MG63 (cell line): ENCODE measurements at places on chromosomes 3 and 15. TPM values are rescaled to one million over a fixed set of nuclear protein-coding genes. Genes with fewer than 3 reads are reported as not detected.
A peak's percentile ranks its signal among the peaks of the same experiment; 100 is the strongest.

GRCh38 chr3:33441225-33441976 is 1.2 kb upstream of the UBP1 start:
- DNase-seq: no peak

DNA sequence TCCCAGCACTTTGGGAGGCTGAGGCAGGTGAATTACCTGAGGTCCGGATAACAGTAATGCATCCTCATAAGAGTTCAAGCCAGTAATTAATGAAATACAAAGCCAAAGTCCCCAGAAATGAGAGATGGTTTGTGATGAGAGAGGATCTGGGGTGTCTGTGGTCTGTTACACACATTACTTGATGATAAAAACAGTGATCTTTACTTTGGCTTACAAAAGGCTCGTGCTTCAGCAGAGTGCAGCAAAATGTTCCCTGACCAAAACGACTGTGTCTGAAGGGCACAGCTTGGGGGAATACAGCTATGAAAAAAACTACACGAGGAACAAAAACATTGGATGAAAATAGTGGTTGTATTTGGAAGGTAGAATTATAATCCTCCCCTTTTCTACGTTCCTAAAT is 40.9 kb downstream of the CRTC3 start:
- no peak for DNase-seq

- DNase-seq: peak; percentile 88
Measured at GRCh38 chr3:173584838-173585831, 187.6 kb downstream of the NLGN1 start.

DNA sequence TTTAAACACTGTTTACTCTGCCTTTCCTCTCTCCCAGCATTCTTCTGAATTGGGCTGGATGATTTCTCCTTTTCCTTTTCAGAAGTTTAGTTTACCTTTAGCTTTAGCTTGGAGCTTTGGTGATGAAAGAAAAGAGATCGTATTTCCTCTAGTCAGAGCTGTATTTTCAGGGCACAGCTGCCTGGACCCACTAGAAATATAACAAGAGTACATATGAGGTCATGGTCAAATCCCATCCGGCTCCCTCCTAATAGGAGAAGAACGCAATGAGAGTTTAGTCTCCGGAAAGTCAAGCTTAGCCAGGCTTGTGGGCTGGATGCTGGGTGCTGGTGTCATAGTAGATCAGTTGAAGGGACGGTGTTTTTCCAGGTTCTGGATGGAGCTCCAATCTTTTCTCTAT is 177.1 kb upstream of the PFN2 start:
- no peak for DNase-seq

- peak; percentile 81 for DNase-seq
Measured at GRCh38 chr15:59191855-59192237, 14.8 kb upstream of the LDHAL6B start.

GRCh38 chr3:56361731-56362130 is 106.5 kb downstream of the ERC2 start:
- DNase-seq: no peak

GRCh38 chr3:190014940-190015339 is 105.8 kb downstream of the P3H2 start:
- DNase-seq: no peak

GRCh38 chr15:78133801-78134200 is 2.6 kb upstream of the CIB2 start:
- DNase-seq: no peak

- no peak for DNase-seq
Measured at GRCh38 chr15:63260791-63261190, 16.6 kb upstream of the APH1B start.

DNA sequence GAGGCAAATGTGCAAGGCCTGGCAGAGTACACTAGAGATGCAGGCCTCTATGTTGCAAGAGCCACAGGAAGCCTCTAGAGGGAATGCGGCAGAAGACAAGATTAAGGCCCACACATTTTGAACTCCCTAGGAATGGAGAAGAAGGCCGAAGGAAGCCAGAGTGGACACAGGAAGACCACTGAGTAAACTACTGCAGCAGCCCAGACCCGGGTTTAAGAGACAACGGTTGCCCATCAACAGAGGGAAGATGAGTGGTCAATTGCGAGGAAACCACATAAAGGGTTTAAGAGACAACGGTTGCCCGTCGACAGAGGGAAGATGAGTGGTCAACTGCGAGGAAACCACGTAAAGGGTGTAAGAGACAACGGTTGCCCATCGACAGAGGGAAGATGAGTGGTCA is 14.6 kb downstream of the CHSY1 start:
- no peak for DNase-seq

DNA sequence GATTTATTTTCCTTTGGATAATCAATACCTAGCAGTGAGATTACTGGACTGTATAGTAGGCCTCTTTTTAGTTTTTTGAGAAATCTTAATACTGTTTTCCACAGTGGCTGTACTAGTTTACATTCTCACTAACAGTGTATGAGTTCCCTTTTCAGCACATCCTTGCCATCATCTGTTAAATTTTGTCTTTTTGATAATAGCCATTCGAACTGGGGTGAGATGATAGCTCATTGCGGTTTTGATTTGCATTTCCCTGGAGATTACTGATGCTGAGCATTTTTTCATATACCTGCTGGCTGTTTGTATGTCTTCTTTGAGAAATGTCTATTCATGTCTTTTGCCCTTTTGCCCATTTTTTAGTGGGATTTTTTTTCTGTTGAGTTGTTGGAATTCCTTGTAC is 210.8 kb downstream of the CGGBP1 start:
- no peak for DNase-seq

DNA sequence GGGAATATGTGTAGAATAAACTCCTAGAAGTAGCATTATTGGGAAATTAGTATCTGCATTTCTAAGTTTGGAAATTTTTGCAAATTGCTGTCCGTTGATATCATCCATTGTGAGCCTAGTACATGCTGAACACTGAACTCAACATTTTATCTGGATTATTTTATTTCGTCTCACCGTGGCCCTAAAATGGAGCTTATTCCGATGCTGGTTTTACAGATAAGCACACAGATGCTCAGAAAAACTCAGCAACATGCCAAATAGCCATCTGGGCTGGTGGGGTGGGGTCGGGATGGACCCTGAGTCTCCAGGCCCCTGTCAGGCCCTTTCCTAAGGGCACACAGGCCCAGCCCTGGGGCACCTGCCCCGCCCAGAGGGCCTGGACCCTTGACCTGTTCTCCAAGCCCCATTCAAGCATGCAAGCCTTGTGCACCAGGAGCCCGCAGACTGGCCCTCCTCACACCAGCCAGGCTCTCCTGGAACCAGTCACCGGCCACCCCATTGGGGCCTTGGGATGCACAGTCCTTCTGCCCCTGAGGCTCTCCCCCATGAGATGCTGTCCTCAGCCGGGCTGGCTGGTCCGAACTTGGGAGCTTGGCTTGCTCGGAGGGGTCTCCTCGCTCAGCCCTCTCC is 20.7 kb upstream of the KLF13 start:
- DNase-seq: no peak

GRCh38 chr3:142626971-142627370 is 30.8 kb downstream of the PLS1 start:
- DNase-seq: no peak

GRCh38 chr15:36661042-36661441 is 81.6 kb downstream of the CDIN1 start:
- DNase-seq: no peak

DNA sequence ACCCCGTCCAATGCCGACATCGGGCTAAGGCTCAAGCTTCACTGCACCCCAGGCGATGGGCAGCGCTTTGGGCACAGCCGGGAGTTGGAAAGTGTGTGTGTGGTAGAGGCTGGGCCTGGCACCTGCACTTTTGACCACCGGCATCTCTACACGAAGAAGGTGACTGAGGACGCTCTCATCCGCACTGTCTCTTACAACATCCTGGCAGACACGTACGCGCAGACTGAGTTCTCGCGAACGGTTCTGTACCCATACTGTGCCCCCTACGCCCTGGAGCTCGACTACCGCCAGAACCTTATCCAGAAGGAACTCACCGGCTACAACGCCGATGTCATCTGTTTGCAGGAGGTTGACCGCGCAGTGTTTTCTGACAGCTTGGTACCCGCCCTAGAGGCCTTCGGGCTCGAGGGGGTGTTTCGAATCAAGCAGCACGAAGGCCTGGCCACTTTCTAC is 1.0 kb downstream of the PDE12 start:
- peak; percentile 10 for DNase-seq

- no peak for DNase-seq
Measured at GRCh38 chr15:35058534-35059054, 26.5 kb downstream of the NANOGP8 start.

- no peak for DNase-seq
Measured at GRCh38 chr3:73423116-73423515, 201.6 kb downstream of the PDZRN3 start.

DNA sequence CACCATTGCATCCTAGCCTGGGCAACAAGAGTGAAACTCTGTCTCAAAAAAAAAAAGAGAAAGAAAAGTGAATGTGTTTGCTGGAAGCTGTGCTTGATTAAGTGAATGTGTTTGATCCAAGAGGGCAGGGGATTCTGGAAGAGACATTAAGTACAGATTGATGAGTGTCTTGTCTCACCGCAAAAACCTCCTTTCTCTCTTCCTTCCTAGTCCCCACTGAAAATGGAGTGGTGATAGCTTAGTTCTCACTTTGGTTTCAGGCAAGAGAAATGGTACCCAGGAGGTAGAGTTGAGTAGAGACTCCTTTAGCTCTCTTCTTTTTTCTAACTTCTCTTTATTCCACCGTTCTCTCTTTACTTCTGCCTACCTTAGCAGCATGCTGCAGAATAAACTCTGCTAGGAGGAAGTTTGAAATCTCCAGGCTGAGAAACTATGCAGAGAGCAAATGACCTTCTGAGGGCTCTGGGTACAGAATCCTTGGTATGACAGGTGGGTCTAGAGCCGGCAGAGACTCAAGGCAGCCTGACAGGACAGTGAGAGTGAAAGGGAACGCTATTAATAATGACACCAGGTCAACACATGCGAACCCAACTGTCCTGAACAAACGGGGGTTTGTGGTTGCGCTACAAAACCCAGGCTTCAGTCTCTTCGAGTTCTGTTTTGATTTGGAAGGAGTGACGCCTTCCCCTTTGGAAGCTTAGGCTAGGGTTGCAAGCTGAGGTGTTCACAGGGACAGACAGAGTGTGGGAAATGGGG is 74.9 kb downstream of the SMAD3 start:
- DNase-seq: no peak

GRCh38 chr3:138625707-138626365 is 17.3 kb downstream of the FAIM start:
- no peak for DNase-seq

- DNase-seq: no peak
Measured at GRCh38 chr3:112004187-112004586, 5.5 kb downstream of the TAGLN3 start.

- DNase-seq: no peak
Measured at GRCh38 chr3:98655666-98656065, 62.3 kb upstream of the CPOX start.

DNA sequence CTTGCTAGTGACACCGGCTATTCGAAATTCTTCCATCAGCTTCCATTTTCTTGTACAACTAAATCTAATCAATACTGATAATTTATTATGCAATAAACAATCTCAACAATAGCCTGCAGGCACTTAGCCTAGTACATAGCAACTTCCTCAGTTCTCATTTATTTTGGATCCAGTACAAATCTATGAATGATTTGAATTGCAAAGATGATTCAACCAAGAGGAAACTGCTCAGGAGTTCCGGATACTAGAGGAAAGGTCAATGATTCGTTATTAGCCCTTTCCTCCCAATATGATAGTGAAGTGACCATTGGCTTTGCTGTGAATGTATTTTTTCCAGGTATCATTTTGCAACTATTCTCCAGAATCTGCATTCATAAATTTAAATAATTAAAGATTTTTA is 827.0 kb downstream of the CADM2 start:
- DNase-seq: no peak

GRCh38 chr3:31103623-31104180 is 209.2 kb upstream of the GADL1 start:
- DNase-seq: no peak

DNA sequence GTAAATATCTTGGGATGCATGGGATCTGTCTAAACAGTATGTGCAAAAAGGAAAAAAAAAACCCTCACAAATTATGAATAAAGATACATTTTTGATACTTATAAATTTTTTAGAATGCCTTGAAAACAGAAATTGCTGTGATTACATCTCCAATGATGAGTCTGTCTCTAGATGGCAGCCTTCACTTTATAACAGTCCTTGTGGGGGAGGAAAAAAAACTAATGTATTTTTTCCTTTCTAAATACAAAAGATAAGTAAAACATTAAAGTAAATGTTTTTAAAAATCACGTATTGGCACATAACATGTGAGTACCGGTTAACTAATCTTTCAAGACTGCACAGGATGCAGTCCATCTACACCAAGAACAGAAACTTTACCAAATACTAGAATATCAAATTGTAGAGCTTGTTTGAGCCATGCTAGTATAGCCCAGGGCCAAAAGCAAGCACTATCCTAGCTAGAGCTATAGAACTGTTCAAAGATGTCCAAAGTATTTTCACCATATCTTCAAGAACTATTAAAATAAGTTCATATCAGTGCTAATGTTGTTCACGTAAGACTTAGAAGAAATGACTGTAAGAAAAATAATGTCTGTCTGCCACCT is 206.4 kb downstream of the STAG1 start:
- no peak for DNase-seq

DNA sequence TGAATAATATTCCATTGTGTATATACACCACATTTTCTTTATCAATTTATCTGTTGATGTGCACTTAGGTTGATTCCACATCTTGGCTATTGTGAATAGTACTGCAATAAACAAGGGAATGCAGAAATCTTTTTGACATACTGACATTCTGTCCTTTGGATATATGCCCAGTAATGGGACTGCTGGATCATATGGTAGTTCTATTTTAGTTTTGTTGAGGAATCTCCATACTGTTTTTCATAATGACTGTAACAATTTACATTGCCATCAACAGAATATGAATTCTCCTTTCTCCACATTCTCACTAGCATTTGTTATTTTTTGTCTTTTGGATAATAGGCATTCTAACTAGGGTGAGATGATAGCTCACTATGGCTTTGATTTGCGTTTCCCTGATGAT is 174.7 kb downstream of the IGSF11 start:
- DNase-seq: no peak

DNA sequence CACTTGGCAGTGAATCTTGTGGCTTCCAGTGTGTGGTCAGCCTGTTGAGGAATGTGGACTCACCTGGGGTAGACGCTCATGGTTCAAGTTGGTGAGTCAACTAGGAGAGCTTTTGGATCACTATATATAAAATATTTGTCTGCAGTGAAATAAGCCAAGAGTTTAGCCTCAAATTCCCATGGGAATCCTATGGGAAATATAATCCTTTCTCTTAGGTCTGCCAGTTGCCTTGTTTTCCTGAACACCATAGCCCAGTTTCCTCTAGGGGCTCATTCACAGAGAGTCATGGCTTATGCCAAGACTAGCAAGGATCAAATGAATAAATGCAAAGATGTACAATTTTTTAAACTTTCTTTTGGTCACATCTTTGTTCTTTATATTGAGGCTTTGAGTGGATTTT is 100.1 kb upstream of the NPHP3 start:
- no peak for DNase-seq

- DNase-seq: no peak
Measured at GRCh38 chr3:6717026-6717943, 143.6 kb upstream of the GRM7 start.

TNFAIP8L3 gene
- total RNA-seq: 2.4 and 4.8 TPM in 2 replicates

GPR156 gene
- total RNA-seq: 0.91 and 1.1 TPM in 2 replicates

FAM43A gene
- 32.4 and 40.0 TPM in 2 replicates for total RNA-seq

CPLX3 gene
- not detected in 2 replicates for total RNA-seq

CLRN1 gene
- total RNA-seq: not detected in 2 replicates

C3orf22 gene
- not detected in 2 replicates for total RNA-seq

CFAP20DC gene
- 1.3 and 5.8 TPM in 2 replicates for total RNA-seq

CYB561D2 gene
- total RNA-seq: 21.9 and 35.5 TPM in 2 replicates

BAHD1 gene
- total RNA-seq: 5.9 and 8.2 TPM in 2 replicates
